Kidney (tissue), 22 donors: ENCODE measurements at places on chromosomes 5 and 9. TPM values are rescaled to one million over a fixed set of nuclear protein-coding genes. Genes with fewer than 3 reads are reported as not detected.

GRCh38 chr5:100860407-100860806 is 42.7 kb downstream of the ST8SIA4 start:
- H3K27me3 ChIP-seq, result no peaks in the 10 kb centered on the region
- DNase-seq, result no peak
- H3K4me1 ChIP-seq, result no peaks in the 10 kb centered on the region
- no peaks in the 10 kb centered on the region for H3K36me3 ChIP-seq

- H3K4me3 ChIP-seq, result no peak overlapping the region
- no peaks in the 10 kb centered on the region for H3K27me3 ChIP-seq
- no peaks in the 10 kb centered on the region for H3K36me3 ChIP-seq
- no peak overlapping the region for H3K27ac ChIP-seq
- no peaks in the 10 kb centered on the region for H3K4me1 ChIP-seq
Observed at GRCh38 chr9:37284636-37285035, 137.9 kb upstream of the GRHPR start.

DNA sequence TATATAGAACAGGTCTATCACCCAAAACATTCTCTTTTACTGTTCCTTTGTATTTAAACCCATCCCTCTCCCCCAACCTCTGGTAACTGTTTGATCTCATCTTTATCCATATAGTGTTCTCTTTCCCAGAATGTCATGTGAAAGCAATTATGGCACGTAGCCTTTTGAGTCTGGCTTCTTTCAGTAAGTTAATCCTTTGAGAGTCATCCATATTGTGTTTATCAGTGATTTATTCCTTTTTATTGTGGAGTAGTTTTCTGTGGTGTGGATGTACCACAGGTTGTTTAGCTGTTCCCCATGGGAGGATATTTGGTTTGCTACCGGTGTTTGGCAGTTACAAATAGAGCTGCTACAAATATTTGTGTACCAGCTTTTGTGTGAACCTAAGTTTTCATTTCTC is 38.0 kb downstream of the HMGXB3 start:
- no peak overlapping the region for H3K27ac ChIP-seq
- no peak for DNase-seq
- no peaks in the 10 kb centered on the region for H3K4me1 ChIP-seq
- no peaks in the 10 kb centered on the region for H3K27me3 ChIP-seq
- H3K4me3 ChIP-seq, result no peak overlapping the region

HRCT1 gene
- 13.3 TPM for polyA plus RNA-seq

PTCH1 gene
- polyA plus RNA-seq, result 2.6 TPM

CDH10 gene
- 0.17 TPM for polyA plus RNA-seq

TRIM36 gene
- 0.39 TPM for polyA plus RNA-seq

FBXW11 gene
- polyA plus RNA-seq, result 16.0 TPM

DNA sequence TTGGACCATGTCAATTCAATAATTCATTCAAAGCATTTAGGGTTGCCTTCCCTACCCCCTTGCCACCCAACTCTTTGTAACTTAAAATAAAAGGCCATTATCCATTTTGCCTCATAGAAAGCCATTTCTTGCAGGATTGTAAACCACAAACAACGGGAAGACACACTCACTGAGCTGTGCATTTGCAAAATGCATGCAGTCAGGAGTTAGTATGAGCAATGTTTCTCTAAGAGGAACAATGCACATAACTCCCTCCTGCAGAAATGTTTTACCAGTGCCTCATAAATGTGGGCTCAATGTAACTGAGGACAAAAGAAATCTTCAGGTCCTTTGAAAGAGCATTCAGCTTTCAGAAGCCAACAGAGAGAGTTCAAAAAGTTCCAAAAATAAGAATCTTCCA is 98.5 kb upstream of the ABCA1 start:
- H3K36me3 ChIP-seq, result no peaks in the 10 kb centered on the region
- H3K27me3 ChIP-seq, result no peaks in the 10 kb centered on the region
- H3K27ac ChIP-seq, result no peak overlapping the region
- no peaks in the 10 kb centered on the region for H3K4me1 ChIP-seq
- DNase-seq, result no peak
